ENCODE measurements at places on chromosomes 1 and 21.

DNA sequence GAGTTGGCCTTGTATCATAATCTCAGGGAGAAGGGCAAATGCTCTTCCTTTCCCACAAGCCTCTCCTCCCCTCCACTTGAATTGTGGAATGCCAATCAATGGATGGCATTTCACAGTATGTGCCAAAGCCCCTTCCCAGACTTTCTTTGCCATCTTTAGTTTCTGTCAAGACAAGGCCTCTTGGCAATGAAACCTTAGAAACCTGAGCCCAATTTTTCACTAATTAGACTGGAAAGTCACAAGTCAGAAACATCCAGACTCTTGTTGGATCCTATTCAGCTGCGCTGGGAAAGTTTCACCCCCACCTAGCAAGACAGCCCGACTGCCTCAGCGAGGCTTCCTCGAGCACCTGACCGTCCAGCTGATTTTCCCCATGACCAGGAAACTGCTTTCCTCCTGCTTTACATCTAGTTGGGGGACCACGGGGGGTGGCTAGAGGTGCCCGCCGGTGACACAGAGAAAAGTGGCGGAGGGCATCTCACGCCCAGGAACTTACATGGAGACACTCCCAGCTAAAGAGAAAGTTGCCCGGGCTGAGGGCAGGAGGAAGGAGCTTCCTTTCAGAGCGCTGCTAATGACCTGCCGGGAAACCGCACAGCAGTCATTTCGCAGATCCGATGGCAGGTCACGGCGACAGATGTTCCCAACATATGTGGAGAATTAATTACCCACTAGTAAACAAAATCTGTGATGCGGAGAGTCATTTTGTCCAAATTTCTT lies 302.6 kb upstream of the RRP15 start:
- DNase-seq, result peak; percentile 78

DNA sequence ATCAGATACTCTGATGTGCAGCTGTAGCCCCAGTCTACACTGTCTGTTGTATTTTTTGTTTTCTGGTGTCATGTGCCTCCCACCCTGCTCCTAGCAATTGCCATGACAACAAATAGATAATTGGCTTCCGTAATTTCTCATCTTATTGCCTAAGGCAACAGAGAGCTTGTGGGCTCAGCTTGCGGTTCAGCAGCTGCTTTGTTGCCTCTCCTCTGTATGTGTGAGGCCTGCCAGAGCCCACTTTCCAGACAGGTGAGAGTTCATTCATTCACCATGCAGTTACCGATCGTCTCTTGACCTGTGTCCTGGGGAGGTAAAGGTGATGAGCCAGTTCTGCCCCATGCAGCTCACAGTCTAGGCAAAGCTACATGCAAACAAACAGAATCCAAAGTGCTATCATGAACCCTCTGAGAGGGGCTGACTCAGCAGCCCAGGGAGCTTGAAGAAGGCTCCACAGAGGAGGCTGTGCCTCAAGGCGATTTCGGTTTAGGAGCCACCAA lies 11.9 kb downstream of the LGALS8 start:
- peak; percentile 98 for DNase-seq

DNA sequence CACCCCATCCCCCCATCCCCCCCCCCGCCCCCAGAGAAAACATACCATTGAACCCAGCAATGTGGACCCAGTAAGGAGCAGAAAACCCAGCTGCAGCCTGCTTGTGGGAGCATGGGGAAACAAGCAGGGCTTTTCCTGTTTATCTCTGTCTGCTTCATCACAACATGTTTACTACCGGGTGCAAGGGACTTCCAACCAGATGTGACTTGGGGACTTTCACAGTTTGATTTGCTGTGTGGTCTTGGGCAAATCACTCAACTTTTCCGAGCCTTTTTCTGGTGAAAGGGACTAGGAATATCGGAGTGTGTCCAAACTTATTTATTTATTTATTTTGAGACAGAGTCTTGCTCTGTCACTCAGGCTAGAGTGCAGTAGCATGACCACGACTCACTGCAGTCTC lies 3.2 kb downstream of the TMCC2 start:
- DNase-seq, result no peak

DNA sequence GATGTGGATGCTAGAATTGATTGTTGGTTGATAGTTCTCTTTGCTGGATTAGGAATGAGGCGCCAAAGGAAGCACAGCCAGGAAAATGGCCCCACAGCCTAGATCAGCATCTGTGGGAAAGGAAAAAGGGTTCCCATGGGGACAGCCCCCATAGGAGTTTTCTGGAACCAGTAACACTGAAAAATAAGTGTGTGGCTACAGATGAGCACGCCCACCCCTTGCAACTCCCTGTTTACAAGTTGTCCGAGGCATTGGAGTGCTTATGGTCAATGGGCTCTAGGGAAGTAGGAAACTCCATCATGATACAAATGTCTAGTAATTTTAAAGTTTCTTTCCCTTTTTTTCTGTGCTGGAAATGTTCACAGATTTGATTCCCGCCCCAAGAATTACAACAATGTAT lies 23.8 kb upstream of the UBE2U start:
- no peak for DNase-seq

GRCh38 chr1:16018308-16018707 lies 465 bp upstream of the HSPB7 start:
- no peak for DNase-seq

DNA sequence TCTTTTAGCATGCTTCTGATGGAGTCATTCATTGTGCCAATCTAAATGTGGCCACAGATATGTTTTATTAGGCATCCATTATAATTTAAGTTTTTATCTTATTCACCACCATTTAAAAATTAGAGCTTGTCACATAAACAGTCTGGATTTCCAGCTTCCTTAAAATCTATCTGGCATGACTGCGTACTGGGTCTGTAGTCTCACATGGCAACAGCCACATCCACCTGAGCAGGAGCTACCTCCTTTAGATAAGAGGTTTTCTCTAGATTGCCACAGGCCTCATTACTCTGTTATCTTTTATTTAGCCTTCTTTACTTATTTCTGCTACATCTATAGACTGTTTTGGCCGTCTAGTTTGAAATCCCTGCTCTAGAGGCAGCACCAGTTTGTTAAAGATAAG lies 29.1 kb downstream of the B3GALT2 start:
- DNase-seq, result no peak

DNA sequence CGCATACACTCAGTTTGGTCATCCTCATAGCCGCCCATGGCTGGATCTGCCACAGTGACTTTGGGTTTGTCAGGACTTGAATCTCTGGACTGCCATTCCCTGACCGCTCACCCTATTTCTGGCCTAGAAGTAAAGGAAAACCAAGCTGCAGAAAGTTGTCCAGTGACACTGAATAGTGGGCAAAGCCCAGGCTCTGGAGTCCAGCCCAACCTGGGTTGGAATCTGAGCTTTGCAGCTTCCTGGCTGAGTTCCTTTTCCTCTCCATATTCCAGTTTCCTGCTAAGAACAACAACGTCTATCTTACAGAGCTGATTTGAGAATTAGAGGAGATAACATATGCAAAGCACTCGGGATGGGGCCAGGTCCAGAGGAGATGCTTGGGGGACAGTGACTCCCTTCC lies 15.6 kb upstream of the EIF4G3 start:
- no peak for DNase-seq

DNA sequence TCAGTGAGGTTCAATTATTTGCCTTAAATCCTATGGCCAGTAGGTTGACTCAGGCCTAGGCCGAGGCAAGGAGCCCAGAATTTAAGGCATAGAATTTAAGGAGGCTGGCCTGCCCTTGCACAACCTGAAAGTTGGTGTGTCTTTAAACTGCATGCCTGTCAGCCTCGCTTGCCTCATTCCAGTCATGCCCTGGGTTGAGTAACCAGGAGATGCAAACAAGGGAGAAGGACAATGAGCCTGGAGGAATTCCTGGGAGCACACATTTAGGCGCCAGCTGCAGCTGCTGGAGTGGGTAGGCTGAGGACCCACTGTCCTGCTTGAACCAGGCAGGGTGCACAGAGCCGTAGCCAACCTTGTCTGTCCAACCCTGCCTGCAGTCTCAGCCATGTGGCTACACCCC lies 11.7 kb downstream of the CD2 start:
- no peak for DNase-seq
